ENCODE measurements at places on chromosomes 13 and 19.

DNA sequence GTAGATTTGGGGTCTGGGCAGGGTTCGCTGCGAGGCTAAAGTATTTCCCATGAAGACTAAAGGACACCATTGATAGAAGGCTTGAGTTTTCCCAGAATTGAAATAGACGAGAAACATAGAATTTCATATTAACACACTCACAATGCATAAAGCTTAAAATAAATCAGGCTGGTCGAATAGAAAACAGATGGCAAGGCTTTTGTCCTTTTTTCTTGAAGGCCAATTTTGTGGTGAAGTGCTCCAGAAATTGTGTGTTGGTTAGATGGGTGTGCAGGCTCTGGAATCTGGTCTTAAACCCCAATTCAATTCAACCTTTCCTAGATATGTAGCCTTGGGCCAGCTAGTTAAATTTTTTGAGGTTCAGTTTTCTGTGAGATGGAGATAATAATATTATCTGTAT lies 56.9 kb upstream of the LRCH1 start:
- DNase-seq: no peak

GRCh38 chr13:107906131-107906530 lies 309.2 kb downstream of the LIG4 start:
- DNase-seq: no peak

DNA sequence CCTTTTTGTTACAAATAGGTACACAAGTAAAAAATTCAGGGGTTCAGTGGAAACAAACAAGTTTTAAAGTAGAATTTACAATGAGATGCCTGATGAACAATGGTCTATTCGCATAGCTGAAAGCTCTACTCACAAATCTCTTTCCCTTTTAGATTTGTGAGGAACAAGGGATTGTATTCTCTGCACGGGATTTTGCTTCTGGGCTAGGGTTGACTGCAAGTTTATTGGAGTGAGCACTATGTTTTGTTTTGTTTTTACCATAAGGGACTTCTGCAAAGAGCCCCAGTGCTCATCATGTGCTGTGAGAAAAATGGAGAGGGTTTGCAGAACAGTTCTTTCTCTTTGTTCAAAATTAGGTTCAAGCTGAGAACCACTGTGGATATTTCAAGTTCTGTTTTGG lies 160.5 kb downstream of the DLEU7 start:
- DNase-seq: no peak

DNA sequence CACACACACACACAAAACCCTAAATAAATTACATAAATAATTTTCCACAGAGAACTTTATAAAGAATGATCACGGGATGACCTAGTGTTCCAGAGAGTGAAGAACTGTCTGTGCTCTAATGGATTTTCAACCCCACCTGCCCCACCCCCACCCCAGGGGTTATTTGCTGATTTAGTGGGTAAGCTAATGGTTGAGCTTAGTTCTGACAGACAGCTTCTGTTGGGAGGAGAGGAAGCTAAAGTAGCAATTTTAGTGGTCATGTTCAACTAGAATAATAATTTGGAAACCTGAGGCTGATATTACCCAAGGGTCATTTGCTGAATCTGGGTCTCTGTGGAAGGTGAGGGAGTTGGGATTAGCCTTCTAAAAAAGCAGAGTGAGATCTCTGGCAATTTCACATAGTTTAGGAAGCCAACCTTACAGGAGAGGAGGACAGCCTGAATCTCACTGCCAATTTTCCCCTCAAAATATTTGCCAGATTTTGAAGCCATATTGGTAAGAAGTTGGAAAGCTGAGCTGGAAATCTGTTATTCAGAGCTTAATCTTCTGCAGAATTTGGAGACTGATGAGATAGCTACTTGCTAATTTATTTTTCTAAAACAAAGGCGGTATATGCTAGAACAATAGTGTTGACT lies 68.7 kb downstream of the POSTN start:
- DNase-seq: no peak

GRCh38 chr13:91513790-91514189 lies 115.4 kb downstream of the GPC5 start:
- no peak for DNase-seq

GRCh38 chr13:75202981-75203380 lies 279.0 kb downstream of the TBC1D4 start:
- DNase-seq: no peak

GRCh38 chr13:51562011-51562671 lies 22.1 kb upstream of the WDFY2 start:
- no peak for DNase-seq

GRCh38 chr13:113732176-113732960 lies 26.7 kb upstream of the TMEM255B start:
- DNase-seq: peak; percentile 76

GRCh38 chr19:2987797-2988196 lies 10.4 kb downstream of the TLE6 start:
- DNase-seq: no peak

- peak; percentile 85 for DNase-seq
Observed at GRCh38 chr13:46172531-46172991, 9.4 kb downstream of the LCP1 start.

DNA sequence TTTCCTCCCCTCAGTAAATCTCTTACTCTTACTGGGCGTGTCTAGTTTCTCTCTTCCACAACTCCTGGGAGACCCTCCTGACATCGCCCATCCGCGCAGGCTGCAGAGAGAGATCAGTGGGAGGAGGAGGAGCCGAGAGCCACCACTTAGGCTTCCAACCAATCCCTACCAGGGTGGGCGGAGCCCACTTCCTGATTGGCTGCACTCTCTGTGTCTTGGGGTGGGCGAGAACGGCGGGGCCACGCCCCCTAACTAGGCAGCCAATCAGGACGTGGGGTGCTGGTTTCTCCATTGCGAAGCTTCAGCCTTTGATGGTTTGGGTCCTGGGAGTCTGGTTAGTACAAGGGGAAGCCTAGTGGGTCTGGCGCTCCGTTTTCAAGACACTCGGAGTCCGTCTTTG lies at the start of gene PMIS2:
Gene PMIS2, plus strand, starts transcription at position 326 of the 400 bp plus-strand sequence. CDS start 87 bp downstream, outside the sequence.
- no peak for DNase-seq

DNA sequence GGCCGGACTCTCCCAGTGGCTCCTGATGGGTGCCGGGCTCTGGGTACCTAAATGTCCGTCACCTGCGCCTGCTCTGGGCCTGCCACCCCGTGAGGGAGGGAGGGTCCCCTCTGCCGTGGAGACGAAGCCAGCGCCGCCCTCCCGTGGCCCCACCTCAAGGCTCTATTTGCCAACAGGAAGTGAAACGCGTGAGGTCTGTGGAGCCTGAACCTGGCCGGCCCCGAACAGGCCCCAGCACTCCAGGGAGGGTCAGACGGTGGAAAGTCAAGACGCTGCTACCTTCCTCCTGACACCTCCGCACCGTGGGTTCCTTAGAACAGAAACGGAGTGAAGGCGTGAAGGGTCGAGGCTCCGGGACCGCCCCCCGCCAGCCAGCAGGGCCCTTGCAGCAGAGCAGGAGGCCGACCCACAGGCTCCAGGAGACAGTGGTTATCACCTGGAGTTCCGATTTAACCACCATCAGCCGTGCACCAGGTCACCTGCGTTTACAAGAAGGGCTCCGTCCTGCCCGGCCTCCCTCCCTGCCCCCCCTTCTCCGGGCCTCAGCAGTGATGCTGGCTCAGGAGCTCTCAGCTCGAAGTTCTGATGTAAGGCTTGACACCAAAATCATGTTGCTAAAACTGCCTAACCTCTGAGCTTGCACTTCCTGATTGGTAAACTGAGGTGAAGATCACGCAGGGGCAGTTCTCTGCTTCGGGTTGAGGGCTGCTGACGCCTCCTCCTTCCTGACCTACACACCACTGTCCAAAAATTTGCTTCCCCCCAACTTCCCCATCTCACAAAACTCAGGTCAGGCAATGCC lies 50.9 kb upstream of the C13orf46 start:
- no peak for DNase-seq

GRCh38 chr19:47438793-47439220 lies 19.5 kb upstream of the MEIS3 start:
- no peak for DNase-seq

DNA sequence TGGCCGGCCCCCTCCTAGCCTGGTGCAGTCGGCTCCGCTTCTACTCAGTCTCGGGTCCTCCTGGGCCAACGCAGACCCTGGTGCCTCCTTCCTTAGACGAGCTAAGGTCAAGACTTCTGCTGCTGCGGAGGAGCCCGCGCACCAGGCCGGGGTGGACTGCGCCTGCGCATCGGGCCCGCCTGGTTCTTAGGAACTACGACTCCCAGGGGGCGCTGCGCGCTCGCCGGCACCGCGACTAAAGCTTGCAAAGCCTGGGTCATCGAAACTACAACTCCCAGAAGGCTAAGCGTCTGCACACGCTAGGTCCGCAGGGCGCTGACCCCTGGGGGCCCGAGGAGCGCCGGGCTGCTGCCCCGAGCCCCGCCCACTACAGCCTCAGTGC lies at the start of gene ZNF835:
Gene ZNF835, minus strand, starts transcription at position 145 of the 382 bp plus-strand sequence. CDS start 6,559 bp downstream, outside the sequence.
- DNase-seq: peak; percentile 94
